ENCODE measurements at places on chromosomes 3 and 15.

- DNase-seq, result no peak
Measured at GRCh38 chr15:77974416-77975331, 102.8 kb downstream of the TBC1D2B start.

- no peak for DNase-seq
Measured at GRCh38 chr15:27353856-27354255, 382.9 kb downstream of the GABRG3 start.

DNA sequence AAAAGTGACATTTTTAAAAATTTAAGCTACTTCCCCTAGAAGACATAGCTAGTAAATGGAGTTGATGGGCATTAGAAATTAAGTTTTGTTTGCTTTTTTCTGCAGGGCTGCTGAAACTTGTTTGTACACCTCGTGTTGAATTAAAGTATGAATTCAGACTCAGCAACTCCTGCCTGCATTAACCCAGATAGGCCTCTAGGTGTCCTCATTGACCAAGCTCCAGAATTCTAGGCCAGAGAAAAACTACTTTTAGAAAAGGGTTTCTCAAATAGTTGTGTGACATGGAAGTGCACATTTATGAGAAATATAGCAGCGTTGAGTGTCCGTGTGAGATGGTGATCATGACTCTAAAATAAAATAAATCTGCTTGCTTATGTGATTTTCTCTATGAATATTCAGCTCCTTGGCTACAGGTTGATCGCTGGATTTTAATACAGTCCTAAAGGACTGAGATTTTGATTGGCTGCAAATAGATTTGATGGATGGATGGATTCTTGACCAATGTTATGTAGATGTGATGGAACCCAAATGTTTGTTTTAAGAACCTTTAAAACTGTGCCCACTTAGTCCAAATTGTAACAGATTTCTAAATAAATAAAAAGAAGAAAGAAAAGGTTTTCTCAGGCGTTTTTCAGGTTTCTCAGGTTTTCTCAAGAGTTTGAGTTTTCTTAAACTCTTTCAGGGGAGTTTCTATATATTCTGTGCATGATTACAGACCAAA is 39.4 kb upstream of the LMOD3 start:
- peak; percentile 78 for DNase-seq

DNA sequence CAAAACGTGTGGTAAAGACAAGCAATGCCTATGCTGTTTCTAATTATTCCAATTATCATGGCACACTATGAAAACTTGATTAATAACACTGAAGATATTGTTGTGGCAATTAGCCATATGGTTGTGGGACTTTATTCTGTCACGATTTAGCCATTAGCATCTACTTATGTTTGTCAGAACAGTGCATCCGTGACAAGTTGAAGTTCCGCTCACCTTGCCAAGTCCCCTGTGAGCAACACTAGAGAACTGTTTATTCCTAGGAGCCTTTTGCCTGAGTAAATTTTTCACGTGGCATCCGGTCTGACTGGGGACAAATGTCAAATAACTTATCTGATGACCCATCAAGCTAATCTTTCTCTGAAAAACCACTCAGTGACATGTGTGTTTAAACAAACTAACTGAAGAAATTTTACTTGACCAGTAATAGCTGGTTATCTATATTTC is 403.3 kb downstream of the TBC1D5 start:
- DNase-seq, result no peak

DNA sequence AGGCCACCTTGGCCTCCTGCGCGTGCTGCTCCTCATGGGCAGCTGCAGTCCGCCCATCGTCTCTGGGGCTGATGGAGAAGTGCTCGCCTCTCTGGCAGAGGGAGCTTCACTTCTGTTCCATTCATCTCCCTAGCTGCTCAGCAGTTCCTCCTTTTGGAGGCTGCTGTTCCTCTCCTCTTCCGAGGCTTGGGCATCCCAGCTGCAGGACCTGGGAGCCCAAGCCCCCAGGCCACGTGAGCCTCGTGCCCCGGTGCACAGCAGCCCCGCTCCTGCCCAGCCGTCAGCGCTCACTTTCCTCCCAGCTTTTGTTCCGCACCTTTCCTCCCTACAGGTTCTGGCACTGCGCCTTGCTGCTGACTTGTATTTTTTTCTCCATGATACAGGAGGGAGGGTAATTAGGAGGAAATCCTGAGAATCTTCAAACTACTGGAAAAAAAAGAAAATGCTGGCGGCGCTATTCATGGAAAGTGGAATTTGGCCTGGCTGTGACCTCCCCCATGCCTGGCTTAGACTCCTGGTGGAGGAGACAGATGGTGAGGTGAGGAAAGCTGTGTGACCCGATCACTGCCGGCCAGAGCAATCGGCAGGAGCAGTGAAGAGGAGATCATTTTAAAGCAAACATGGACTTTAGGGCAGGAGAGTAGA is 210.1 kb downstream of the CHST2 start:
- DNase-seq, result no peak

All from bone marrow (tissue), 2 donors.